ENCODE measurements at places on chromosomes 5 and 9.

GRCh38 chr9:111966124-111966723, 69.6 kb downstream of the UGCG start:
- no peak for DNase-seq

GRCh38 chr5:75933489-75933888, 149.7 kb upstream of the SV2C start:
- no peak for DNase-seq

GRCh38 chr9:112110777-112111113, 64.4 kb downstream of the SUSD1 start:
- no peak for DNase-seq

DNA sequence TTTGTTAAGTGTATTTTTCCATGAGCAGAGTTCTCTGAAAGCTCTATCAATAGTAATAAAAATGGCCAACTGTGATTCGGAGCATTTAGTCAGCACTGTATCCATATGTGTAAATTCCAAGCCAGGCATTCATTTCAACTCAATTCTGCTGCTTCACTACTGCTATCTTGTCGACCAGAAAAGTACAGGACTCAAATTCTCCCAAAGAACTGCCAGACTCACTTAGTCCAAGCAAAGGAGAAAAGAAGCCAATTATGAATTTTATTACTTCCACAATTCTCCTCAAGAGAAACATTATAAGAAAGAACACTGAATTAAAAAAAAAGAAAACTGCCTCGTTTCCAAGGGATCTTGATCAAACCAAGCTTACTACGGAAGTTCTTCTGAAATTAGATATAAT, 906.3 kb upstream of the DMAC1 start:
- DNase-seq = no peak

GRCh38 chr5:17185773-17186172, 31.7 kb upstream of the BASP1 start:
- DNase-seq = no peak
